Activated T-helper 17 cell treated with anti-CD3 and anti-CD28 coated beads, Interleukin-2, amount 50 U/mL, for 72 hours (primary cell): ENCODE measurements at places on chromosomes 11 and 22. TPM values are rescaled to one million over a fixed set of nuclear protein-coding genes. Genes with fewer than 3 reads are reported as not detected.

DNA sequence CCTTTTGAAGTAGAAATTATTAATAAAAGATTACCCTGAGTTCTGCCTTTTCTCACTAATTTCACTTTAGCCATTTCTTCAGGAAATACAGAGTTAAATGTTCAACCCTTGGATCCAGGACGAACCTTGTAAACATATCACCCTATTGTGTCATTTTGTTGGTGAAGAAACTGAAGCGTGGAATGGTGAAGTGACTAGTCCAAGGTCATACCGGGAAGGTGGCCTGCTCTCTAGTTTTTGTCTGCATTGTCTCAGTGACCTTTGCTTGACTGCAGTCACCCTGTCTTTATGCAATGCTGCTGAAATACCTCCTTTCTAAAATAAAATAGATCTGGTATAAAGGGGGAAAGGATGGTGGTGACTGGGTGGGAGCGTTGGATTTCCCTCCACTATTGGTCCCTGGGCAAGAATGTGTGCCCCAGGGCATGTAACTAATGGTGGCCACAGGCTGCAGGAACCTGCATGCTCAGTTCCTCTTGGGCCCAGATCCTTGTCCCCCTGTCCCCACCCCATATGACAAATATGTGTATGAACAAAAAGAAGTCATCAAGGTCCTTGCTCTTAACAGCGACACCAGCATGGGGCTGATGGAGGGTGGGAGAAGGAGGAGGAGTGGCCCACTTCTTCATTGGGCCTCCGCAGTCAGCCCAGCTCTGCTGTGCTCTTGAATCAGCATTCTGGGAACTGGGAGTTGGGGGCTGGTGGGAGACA is 977 bp upstream of the SORL1-AS1 start:
- no peak for ATAC-seq

- ATAC-seq = no peak
Measured at GRCh38 chr22:19998991-19999820, 17.4 kb downstream of the ARVCF start.

GRCh38 chr11:75383246-75383645 is 16.1 kb upstream of the RPS3 start:
- ATAC-seq = no peak

DNA sequence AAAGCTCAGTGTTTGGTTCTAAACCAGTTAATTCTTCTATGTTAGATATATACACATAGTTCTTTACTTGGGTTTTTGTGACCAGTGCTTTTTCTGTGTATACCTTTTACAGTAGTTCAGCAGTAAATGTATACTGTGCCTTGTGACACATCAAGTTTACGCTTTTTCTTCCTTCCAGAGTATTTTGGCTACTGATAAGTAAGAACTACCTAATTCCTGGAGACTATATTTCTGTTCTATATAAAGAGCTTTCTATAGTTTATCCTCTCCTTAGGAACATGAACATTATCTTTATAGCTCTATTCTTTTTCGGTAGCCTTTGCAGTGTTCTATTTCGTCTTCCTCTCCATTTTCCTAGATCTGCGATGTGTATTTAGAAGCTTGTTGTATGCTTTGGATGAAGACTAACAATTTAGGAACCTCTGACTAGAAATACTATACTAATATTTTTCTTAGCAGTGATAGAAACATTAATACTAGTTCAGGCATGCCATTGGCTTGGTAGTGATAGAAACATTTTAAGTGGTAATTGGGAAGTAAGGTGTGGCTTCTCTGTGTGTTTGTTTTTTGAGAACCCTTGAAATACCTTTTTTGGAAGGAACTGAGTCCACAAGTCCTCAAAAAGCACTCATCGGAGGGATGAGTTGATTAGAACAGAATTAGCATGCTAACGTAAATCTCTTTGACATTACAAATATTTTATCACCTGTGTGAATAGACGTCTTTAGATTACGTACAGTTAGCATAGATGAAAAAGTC is 74.6 kb downstream of the ARHGEF12 start:
- ATAC-seq = no peak

The PRODH gene
- total RNA-seq = 1.1 TPM

The KCNE3 gene
- total RNA-seq = not detected

The CHRM1 gene
- not detected for total RNA-seq

The CRYBB3 gene
- not detected for total RNA-seq

The PANX3 gene
- not detected for total RNA-seq
